ENCODE measurements at places on chromosomes 4 and X. TPM values are rescaled to one million over a fixed set of nuclear protein-coding genes. Genes with fewer than 3 reads are reported as not detected.

GRCh38 chr4:3880615-3881120 is 114.5 kb downstream of the ADRA2C start:
- DNase-seq, result peak; percentile 70

GRCh38 chrX:24235084-24235710 is 78.7 kb downstream of the SUPT20HL2 start:
- DNase-seq, result no peak

PAGE1 gene
- polyA plus RNA-seq, result not detected

TCEAL6 gene
- polyA plus RNA-seq, result not detected

Data from muscle of back (tissue), 13 donors.